NCI-H446 treated with DMSO at 0.1 percent for 48 hours (cell line): ENCODE measurements at places on chromosomes 4 and X.

- DNase-seq = no peak
These were observed 70.5 kb downstream of the HPGD start for GRCh38 chr4:174451718-174452296.

DNA sequence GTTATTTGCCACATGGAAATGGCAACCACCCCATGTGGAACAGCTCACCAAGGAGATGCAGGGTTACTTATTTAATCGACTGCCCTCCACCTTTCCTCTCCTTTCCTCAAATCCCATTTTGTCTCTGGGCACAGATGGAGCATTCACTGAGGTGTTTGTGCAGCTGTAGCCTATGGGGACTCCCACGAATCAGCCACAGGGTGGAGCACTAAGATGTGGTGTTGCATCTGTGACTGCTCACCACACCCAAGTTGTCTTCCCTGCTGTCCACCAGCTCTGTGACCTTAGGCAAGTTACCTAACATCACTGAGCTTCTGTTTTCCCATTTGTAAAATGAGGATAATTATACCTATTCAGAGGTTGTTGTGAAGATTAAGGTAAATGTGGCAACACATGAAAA lies 252.4 kb upstream of the CPEB2 start:
- no peak for DNase-seq

GRCh38 chr4:27836523-27836922 lies 975.9 kb downstream of the STIM2 start:
- DNase-seq = no peak

DNA sequence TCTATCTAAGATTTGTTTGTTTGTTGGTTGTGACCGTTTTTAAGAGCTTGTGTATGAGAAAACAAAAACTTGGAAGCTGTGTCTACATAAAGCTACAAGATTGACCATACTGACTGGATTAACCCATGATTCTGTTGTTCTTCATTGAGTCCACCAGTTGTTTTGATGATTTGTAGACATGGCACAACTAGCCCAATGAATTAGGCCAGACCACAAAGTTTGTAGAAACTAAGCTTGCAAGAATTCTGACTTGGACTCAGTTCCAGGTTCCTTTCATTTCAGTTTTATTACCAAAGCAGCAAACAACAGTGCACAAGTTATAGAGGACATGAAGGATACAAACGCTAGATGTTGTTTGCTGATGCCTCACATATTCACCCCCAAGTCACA lies 119.3 kb downstream of the RASGEF1B start:
- no peak for DNase-seq

DNA sequence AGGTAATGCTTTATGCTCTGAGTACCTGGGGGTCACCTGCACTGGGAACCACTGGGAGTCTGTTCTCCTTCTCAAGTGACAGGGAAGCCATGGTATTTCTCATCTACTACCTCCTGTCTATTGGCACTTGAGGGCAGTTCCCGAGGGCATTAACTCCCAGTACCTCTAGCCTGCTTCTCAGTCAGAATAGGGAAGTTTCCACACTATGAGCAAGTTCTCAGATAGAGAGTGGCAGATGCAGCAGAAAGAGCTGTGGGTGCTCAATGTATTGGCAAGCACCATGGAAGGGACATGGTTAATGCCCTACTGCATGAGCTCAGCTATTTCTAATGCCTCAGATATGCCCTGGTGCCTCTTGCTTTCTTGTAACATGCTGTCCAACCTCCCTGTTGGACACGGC lies 74.1 kb downstream of the ANOS1 start:
- no peak for DNase-seq

DNA sequence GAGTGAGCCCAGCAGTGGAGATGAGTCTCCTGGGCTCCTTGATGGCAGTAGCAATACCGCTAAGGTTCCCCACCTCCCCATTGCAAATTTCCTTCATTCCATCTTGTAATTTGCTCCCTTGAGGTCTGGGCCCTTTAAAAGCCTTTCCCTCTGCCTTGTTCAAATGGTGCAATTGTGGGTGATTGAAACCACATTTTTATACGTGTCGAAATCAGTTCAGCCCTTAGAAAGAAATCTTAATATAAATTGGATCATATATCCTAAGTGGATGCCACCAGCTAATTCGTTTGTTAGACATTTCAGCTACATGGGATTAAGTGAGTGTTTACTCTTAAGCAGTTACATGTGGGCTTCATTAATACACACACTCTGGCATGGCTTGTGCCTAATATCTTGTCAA lies 68.6 kb downstream of the NHS start:
- no peak for DNase-seq

DNA sequence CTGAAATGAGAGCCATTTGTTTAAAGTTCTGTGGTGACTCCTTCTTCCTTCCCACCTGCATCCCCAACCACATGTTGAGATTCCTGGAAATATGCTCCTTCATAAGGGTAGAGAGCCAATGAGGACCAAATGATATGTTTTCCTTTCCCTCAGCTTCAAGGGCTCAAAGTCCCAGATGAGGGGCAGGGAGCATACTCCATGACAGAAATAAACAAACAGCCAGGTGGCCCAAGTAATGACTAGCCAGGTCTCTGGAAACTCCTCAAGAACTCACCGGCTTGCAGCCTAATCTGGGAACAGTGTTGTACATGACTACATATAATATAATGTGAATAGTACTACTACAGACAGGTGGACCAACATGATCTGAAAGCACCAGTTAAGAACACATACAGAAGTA lies 392.3 kb downstream of the PACRGL start:
- DNase-seq = no peak

DNA sequence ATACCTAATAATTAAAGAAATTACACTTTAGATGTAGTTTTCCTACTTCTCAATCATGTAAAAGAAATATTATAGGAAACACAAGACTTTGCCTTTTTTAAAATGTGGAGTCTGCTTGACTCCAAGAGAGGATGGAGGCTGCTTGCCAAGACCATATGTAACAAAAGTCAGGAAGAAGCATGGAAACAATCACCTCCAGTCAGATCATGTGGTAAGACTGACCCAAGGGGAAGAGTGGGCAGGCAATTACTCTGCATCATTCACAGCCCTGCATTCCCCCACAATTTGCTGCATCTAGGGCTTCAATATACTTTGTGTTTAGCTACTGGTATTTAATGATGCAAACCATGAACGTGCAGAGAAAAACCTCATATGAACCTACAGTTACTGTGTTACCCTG lies 78.0 kb upstream of the RXFP1 start:
- DNase-seq = no peak

- DNase-seq = no peak
These were observed 65.6 kb downstream of the USO1 start for GRCh38 chr4:75790024-75790423.

- DNase-seq = no peak
These were observed 101.2 kb upstream of the KLF3 start for GRCh38 chr4:38562751-38563198.

- DNase-seq = no peak
These were observed 291.9 kb downstream of the NAF1 start for GRCh38 chr4:162874748-162875147.

DNA sequence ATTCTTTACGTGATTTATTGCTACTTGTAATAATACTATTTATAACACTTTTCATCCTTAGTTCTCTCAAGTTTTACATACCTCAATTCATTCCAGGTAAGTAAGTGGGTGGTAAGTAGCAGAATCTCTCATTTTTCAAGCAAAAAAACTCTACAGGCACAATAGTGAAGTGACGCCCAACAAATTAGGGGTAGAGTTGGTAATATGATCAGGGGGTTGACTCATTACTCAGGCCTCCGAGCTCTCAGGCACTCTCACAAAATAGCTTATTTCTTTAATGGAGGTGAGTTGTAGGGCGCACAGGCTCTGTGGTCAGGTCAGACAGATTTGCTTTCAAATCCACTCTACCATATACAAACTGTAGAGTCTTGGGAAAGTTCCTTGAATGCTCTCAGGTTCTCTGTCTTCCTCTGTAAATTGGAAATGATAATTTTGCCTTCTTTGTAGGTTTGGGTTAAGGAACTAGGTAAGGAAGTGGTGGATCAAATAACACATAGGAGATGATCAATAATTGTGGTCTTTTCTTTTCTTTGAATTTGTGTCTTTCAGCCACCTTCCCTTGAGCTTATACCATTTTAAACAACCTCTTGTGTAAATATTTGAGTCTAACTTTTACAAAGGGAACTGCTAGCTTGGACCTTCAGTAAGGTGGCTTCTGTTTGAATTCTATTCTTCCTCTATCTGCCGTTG lies 134.9 kb upstream of the LEF1 start:
- no peak for DNase-seq

GRCh38 chr4:10019521-10020051 lies 1.7 kb downstream of the SLC2A9 start:
- no peak for DNase-seq

DNA sequence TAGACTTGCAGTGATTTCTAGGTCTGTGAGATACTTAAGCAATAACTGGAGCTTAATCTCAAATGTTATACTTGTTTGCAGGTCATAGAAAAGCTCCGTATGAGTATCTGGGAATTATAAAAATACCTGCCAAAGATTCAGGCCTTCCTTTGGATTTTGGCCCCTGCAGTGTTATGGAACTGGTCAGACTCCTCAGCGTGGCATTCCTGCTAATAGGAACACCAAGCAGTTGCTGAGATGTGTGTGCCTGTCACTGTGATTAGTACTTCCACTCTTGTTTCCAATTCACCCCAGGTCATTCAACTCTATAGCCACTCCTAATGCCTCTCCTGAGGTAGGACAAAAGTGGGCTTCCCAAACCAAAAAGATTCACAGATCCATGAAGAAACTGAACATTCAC lies 7.8 kb upstream of the UGT2B7 start:
- no peak for DNase-seq

DNA sequence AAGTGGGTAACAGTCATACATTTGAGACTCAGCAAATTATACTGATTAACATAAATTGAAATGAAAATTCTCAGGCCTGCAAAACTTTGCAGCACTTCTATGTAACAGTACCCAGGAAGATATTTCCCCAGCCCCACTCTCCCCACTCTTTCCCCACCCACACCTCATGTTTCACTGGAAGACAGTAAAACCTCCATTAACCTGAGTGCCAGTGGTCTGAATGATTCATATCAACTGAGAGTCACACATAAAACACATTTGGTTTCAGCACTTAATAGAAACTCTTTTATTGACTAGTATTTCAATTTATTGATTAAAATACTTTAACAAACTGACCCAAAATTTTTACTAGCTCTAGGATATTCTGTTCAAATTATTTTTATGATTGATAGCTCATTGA lies 6.9 kb downstream of the CXCL6 start:
- no peak for DNase-seq

DNA sequence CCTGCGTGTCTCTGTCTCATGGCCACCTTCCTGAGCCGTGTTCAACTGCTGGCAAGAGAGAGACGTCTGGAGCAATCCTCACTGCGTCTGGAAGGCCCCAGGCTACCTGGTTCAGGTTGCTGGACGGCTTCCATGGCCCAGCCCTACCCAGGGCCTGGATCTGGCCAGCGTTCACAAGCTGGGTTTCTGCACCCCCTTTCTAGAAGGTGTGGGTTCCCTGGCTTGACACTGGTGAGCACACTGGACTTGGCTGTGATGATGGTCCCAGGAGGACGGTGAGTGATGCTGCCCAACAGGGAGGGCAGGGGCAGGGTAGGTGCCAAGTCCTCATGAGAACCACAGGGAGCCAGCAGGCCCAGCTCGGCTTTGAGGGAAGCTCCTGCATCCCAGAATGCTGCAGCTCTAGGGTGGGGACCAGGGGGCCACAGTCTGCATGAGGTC lies 63.4 kb downstream of the HTRA3 start:
- DNase-seq = no peak

GRCh38 chr4:7893539-7893938 lies 46.1 kb downstream of the AFAP1 start:
- DNase-seq = no peak

GRCh38 chrX:3145716-3146115 lies 104.4 kb downstream of the ARSF start:
- DNase-seq = no peak

DNA sequence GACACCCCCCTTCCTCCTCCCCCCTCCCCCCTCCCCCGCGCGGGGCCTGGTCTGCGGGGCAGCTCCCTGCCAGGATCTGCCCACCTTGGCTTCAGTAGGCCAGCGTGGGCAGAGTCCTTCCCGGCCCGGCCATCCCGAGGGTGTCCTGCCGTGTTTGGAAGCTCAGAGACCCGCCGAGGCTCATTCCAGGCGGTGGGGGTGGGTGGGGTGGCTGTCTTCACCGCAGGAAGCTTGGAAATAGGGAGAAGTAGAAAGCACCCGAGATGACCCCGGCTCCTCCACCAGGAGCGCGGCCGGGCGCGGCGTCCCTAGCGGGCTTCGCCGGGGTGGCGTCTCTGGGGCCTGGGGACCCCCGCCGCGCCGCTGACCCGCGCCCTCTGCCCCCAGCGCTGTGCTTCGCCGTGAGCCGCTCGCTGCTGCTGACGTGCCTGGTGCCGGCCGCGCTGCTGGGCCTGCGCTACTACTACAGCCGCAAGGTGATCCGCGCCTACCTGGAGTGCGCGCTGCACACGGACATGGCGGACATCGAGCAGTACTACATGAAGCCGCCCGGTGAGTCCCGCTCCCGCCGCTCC lies 1.6 kb downstream of the NAT8L start:
- no peak for DNase-seq

DNA sequence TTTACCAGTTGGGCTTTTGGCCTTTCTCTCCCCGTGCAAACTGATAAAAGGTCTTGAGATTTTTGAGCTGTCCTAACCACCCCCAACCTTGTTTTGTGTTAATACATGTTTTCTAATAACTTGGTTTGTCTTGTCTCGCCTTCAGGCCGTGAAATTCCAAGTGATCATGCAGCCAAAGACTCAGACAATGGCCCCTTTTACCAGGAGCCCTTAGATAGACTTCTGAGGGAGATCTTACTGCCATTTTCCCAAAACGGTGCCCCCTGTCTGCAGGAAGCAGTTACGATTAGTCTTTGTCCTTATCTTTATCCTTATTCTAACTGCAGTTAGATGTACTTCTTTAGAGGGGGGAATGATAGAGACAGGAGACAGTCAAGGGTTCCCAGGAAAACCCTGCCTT lies 245.3 kb upstream of the HDX start:
- no peak for DNase-seq

DNA sequence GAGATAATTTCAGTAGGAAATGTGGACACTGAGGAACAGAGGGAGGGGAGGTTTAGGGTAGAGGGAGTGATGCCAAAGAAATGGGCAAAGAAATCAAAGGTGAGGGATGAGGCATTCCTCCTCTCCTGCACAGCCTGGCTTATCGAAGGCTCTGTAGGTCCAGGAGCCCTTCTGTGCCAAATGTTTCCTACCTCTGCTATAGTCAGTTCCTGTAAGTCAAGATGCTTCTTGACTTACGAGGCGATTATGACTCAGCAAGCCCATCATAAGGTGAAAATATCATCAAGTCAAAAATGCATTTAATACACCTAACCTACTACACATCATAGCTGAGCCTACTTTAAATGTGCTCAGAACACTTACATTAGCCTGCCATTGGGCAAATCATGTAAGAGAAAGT lies 60.0 kb upstream of the ARHGAP24 start:
- no peak for DNase-seq

DNA sequence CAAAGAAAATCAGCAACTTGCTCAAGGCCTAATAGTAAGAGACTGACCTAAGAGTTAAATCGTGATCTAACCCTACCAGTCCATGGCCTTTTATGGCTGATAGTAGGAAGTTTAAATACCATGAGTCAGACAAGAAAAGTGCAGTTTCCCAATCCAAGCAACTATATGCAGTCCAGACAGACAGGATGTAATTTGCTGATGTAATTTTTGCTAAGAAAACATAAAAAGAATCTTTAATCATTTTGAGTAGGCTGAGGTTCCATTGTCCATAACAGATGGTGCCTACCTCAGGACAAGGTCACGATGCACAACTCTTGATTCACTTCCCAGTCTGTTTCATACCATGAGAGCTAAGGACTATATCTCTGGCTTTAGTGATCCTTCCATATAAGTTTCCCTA lies 317.5 kb upstream of the GRIA3 start:
- DNase-seq = no peak
